ENCODE measurements at places on chromosomes 7 and 10.

GRCh38 chr10:106795619-106796018 is 368.9 kb downstream of the SORCS1 start:
- no peak for DNase-seq

DNA sequence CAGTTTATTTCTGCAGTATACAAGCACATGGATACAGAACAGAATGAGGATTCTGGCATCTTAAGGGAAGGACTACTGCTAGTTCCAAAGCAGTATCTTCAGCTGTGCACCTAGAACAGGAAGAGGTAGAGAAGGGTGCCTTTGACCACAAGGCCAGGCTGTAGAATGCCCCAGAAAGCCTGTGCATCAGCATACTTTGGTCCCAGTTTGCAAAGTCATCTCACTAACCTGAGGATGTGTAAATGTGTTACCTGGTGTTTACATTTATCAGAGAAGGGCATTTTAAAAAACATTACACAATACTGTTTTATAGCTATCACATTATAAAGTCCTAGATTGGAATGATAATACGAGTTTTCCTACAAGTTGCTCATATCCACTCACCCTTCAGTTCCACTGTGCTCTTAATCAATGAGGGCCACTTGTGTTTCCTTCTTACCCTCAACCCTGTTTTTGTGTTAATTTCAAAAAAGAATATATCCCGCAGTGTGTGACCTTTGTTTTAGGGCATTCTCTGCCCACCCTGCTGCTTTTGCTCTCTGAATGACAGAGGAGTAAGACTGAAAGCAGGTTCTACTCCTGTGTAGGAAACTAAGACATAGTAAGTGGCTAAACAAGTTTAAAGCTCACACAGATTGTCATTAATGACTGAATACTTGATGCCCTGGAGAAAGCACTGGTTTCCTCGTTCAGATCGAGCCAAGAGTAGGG is 3.4 kb downstream of the SLC35G1 start:
- no peak for DNase-seq

GRCh38 chr7:157972914-157973313 is 614.7 kb downstream of the PTPRN2 start:
- no peak for DNase-seq

GRCh38 chr7:22723181-22723601 is 3.8 kb upstream of the IL6 start:
- DNase-seq: peak; percentile 72

- DNase-seq: no peak
Measured at GRCh38 chr10:46233181-46233580, 53.6 kb upstream of the ANTXRL start.

DNA sequence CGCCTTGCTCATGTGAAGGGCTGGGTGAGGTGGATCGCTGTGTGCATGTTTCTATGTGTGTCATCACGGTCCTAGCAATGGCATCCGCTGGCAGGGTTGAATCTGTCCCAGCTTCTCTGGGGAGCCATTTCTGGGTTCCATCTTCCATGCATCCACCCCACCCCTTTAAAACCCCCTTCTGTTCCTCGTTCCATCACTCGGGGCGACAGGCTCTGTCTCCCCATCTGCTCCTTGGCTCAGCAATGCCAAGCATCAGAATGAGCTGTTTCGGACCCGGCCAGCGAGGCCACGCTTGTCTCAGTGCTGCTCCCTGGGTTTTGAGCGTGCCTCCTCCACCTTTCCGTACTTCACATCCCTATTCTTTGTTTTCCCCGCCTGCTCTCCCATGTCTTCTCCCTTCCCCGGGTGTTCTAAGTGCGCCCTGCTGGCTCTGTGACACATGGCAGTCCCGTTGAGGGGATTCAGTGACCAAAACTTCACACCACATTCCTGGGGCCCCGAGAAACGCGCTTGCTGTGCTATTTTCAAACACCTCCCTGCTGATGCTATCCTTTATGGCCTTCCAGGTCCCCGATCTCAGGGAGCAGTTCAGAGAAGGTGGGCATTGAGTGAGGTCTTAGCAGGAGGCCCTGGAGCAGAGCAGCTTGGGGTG is 554.1 kb upstream of the FOXK1 start:
- no peak for DNase-seq

- no peak for DNase-seq
Measured at GRCh38 chr10:9294865-9295264, 1240.4 kb downstream of the GATA3 start.

DNA sequence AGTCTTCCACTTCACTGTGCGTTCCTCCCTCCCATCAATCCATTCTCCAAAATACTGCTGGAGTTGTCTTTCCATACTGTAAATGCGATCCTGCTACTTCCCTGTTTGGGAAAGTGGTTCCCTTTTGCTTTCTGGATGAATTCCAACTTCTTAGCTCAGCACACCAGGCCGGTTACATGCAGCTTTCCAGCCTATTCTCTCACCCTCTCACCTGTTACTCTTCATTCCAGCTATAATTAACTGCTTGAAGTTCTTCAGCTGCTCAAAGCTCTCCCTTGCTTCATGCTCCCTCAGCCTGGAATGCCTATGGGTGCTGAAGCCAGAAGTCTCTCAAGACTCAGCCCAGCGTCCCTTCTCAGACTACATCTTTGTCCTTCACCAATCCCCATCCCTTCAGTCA is 6.0 kb upstream of the ZNRF2 start:
- no peak for DNase-seq

- peak; percentile 43 for DNase-seq
Measured at GRCh38 chr10:119416855-119417254, 125.7 kb downstream of the RGS10 start.

DNA sequence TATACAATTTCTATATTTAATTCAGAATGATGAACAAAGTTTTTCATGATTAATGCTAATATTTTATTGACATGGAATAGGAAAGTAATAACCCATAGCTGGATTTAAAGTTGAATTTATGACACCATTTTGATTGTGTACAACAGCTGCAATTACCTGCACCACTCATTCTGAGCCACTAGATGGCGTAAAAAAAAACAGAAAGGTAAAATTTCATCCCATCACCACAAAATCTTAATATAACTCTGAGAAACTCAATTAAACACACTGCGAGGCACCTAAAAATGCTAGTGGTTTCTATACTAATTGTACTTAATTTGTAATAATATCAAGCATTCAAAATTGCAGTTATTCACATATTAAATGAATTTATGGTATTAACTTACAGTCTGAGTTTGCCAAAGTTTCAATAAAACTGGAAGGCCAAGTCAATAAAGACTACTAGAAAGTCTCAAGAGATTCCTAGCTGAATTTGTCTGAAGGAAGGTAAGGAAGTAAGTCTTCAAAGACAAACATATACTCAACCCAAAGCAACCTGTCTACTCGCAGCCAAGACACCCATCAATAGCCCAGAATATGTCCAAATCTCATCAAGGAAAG is 182.5 kb downstream of the SKAP2 start:
- peak; percentile 54 for DNase-seq

GRCh38 chr7:83876593-83876992 is 227.7 kb upstream of the SEMA3E start:
- DNase-seq: no peak

DNA sequence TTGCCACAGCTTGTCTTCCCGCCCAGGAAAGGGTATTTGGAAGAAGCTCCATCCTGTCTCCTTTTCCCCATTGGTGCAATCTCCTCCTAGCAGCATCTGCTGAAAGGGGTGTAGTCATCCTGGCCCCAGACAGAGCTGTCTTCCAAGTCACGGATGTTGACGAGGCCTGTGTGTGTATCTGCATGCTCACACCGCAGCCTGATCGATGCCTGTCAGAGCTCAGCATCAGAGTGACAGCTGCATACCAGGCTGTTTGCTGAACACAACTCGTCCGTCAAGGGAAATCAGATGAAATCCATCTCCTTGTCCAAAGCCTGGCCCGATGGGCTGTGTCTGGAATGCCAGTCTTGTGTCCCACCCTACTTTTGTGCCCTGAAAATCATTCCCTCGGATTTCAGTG is 21.2 kb upstream of the LRRC4 start:
- no peak for DNase-seq

GRCh38 chr7:137147338-137147720 is 196.2 kb downstream of the PTN start:
- no peak for DNase-seq

- no peak for DNase-seq
Measured at GRCh38 chr10:24571870-24572450, 151.7 kb downstream of the ARHGAP21 start.

GRCh38 chr7:99379043-99379577 is 4.6 kb downstream of the ARPC1B start:
- DNase-seq: peak; percentile 82

GRCh38 chr10:3887885-3888476 is 103.0 kb upstream of the KLF6 start:
- no peak for DNase-seq

DNA sequence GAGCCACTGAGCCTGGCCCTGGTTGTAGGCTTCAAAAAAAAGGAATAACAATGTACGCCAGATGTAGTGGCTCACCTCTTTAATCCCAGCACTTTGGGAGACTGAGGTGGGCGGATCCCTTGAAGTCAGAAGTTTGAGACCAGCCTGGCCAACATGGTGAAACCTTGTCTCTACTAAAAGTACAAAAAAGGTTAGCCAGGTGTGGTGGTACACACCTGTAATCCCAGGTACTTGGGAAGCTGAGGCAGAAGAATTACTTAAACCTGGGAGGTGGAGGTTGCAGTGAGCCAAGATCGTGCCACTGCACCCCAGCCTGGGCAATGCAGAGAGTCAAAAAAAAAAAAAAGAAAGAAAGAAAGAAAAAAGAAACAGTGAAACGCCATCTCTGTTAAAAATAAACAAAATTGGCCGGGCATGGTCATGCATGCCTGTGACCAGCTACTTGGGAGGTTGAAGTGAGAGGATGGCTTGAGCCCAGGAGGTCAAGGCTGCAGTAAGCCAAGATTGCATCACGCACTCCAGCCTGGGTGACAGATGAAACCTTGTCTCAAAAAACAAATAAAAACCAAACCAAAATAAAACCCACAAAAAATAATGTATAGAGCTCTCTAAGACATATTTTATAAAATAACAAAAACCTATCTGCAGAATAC is 4.7 kb upstream of the KLHDC10 start:
- no peak for DNase-seq

- no peak for DNase-seq
Measured at GRCh38 chr10:92080244-92080643, 156.7 kb downstream of the BTAF1 start.

DNA sequence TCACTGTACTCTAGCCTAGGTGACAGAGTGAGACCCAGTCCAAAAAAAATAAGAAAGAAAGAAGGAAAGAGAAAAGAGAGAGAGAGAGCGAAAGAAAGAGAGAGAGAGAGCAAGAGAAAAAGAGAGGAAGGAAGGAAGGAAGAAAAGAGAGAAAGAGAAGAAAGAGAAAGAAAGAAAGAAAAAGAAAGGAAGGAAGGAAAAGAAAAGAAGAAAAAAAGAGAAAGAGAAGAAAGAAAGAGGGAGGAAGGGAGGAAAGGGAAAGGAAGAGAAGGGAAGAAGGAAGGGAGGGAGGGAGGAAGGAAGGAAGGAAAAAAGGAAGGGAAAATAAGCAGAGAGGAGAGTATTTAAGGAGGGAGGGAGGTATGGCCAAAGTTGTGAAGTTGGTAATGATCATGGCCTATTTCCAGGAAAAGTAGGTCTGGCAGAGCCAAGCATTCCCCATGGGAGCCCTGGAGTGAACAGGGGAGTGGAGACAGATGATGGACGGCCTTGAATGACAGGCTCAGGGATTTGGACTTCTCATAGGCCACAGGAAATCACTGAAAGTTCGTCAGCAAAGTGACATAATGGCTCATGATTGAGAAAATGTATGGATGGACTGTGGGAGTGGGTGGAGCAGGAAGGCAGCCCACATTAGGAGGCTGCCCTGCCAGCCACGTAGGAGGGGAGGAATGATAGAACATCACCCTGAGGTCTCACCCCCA is 44.8 kb upstream of the CUX1 start:
- no peak for DNase-seq

GRCh38 chr7:24979470-24979862 is 512 bp downstream of the OSBPL3 start:
- DNase-seq: peak; percentile 59

- DNase-seq: no peak
Measured at GRCh38 chr7:80087051-80087770, 47.4 kb upstream of the GNAI1 start.

GRCh38 chr10:128898133-128898915 is 568.7 kb upstream of the MGMT start:
- DNase-seq: no peak

- DNase-seq: no peak
Measured at GRCh38 chr7:41037691-41038090, 665.2 kb downstream of the INHBA start.

- peak; percentile 56 for DNase-seq
Measured at GRCh38 chr7:117012696-117013095, 59.4 kb downstream of the ST7 start.

- no peak for DNase-seq
Measured at GRCh38 chr7:1431634-1432380, 27.5 kb downstream of the MICALL2 start.

DNA sequence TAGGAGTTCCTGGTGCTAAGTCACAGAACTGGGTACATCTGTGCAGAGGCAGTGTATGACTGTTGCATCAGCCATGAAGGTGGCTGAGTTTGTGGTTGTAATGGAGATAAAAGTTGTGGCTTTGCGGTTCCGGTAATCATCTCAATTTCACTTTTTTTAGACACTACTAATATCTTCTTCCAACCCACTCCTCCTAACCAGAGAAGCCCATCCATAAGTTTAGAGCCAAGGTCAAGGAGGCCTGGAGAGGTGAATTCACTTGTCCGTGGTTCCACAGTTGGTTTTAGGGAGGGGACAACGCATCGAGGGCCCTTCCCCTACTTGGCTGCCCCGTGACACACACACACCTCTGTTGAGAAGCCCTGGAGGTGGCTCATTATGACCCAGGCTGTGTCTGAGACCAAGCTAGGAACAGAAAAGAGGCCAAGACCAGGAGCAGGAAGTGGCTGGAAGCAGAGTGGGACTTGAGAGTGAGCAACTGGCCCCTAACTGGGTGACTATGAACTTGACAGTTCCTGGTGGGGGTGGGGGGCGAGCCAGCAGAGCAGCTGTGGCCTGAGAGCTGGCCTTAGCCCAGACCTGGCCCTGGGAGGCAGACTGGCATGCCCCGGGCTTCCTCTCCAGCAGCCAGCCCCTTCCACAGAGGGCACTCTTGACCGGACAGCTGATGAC is 66.8 kb upstream of the COL13A1 start:
- no peak for DNase-seq

All from AML-193 (cell line).